ENCODE measurements at places on chromosomes 7 and 10.

- no peak for DNase-seq
Measured at GRCh38 chr10:84415539-84416244, 87.3 kb downstream of the CCSER2 start.

DNA sequence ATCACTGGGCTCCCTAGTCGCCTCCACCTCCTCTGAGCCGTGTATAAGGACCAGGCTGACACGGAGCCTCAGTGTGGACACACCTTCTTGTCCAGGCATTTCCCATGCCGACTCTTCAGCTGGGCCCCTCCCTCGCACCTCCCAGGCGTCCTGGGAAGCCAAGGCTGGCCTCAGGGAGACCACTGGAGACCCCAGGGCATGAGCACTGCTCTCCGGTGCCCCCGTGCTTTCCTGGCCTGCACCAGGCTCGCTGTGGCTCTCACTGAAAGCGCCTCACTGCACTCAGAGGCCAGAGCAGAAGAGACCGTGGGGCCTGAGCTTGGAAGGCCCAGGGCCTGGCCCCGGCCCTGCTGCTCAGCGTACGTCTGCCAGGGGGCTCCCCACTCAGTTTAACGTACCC lies 31.4 kb downstream of the LRRC27 start:
- no peak for DNase-seq

GRCh38 chr10:47301833-47302232 lies 1.8 kb downstream of the GDF10 start:
- no peak for DNase-seq

DNA sequence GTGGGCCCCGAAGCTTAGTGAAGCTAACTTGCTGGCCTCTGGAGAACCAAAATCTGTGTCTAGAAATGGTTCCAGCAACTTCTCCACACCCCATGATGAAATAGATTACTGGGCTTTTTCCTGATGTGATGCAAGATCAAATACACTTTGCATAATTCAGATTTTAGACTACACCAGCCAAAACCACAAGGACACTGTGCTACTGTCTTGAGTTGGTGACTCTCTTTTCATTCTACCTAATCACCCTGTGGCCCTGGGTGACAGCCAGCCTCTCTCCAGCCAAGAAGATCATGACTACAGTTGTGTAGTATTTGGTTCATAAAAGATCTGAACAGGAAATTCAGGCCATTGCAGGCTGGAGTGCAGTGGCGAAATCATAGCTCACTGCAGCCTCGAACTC lies 22.2 kb downstream of the AZGP1 start:
- DNase-seq = no peak

GRCh38 chr10:131177431-131178327 lies 133.8 kb downstream of the TCERG1L start:
- DNase-seq = no peak

- DNase-seq = no peak
Measured at GRCh38 chr10:3525832-3526449, 259.1 kb downstream of the KLF6 start.

GRCh38 chr10:23100331-23101030 lies 5.1 kb downstream of the MSRB2 start:
- DNase-seq = no peak

- DNase-seq = no peak
Measured at GRCh38 chr7:50293509-50294179, 10.9 kb upstream of the IKZF1 start.

DNA sequence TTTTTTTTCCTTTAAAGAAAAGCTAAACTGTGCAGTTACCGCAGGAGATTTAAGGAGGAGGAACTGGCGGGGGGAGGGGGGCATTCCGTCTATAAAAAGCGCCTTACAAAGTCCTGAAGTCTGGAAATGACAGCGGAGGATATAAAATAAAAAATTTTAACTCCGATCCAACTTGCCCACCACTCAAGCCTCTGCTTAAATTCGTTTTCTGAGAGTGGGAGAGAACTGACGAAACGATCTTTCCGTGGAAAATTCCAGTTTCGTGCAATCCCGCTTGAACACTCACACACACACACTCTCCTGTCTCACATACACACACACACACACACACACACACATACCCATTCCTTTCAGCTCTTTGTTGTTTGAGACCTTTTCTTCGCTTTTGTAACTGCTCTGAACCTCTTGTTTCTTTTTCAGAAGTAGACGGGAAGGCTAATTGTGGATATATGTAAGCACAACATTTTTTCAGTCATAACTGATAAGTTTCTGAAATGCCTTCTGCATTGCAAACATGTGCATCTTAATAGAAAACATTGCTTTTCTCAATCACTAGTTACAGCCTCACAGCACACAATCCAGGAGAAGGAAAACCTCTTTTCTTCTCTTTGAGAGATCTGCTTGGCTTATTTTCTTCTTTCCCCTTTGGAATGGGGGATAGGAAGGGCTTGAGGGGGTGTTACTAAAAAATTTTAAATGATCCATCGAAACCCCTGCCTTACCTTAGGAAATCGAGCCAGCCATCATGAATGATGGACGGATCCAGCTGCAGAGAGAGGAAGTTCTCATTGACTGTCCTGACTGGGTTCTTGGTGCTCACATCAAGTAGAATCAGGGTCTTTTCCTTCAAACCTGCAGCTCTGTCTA lies 628 bp downstream of the HPSE2 start:
- DNase-seq = no peak

GRCh38 chr10:119323085-119324016 lies 116.0 kb downstream of the GRK5 start:
- DNase-seq = no peak

DNA sequence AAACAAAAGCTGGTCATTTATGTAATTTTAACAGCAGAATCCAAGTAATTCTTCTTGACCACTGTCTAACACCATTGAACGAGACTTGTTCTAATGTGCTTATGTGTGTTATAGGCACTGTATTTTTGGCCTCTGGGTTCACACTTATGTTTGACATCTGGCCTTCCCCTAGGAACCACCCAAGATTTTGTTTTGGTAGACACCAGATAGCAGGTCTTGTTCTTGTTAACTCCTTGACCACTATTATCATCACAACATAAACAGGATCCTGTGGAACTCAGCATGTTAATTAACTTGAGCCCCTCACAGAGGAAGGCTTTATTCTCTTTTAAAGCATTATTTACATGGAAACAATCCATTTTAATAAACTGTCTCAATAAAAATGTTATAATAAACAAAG lies 167.7 kb downstream of the SEMA3D start:
- no peak for DNase-seq

- no peak for DNase-seq
Measured at GRCh38 chr10:61957806-61958205, 56.3 kb downstream of the ARID5B start.

GRCh38 chr10:62831346-62831745 lies 15.2 kb upstream of the EGR2 start:
- DNase-seq = no peak

DNA sequence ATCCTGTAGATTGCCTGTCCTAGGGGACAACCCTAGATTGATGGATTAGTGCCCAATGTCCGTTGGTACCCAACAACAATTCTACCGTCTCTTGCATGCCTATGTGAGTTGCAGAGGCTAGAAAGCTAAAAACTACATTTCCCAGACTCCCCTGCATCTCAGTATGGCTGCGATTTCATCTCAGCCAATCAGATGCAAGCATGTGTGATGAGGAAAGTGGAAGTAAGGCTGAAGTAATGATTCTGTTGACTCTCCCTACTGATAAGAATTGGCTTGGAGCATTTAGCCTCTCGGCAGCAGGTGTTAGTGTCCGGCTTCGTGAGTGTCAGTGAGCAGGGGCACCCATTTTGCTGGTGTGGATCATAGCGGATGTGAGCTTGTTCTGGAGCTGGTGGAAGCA lies 171.9 kb downstream of the FGFR2 start:
- no peak for DNase-seq

GRCh38 chr7:47505312-47506007 lies 76.5 kb downstream of the TNS3 start:
- DNase-seq = no peak

DNA sequence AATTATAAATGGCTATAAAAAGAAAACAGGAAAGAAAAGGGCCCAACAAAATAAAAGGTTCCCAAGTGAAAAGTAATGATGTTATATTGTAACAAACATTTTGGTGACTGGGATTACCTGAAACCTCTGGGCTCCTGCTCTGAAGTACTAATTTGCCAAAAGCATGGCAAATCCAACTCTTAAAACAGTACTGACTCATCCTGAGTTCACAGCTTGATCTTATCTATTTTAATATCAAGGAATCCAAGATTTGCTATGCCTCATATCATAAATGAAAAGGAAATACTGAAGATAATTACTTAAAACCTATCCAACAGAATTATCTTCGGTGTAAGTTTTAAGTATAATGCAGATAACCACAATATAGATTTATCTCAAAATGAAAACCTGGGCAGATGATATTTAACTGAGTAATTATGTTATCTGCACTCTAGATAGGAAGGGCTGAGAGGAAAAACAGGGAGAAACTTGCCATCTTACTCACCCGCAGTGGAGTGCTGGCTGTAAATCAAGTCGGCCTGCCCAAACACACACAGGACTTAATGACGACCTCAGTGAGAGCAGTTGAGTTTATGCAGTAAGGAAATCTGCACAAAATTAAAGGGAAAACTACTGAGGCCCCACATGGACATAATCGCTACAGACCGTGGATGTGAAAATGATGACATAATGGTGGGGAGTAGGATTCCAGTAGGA lies 48.4 kb downstream of the MPP7 start:
- no peak for DNase-seq

DNA sequence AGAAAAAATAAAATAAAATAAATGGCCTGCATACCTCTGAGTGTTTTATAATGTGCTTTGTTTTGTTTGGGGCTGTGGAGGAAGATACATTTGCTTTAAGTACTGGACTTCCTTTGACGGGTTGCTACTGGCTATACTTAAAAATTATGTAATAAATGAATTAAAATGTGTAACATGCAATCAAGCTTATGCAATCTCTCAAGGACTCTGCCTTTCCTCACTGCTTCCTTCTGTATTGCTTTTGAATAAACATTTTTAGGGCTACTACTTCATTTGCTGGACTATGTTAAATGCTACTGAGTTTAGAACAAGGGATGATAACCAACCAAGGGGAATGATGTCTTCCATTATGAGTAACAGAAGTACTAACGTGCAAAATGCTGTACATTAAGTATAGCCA lies 91.6 kb downstream of the ETV1 start:
- DNase-seq = no peak

- DNase-seq = no peak
Measured at GRCh38 chr7:89798599-89798996, 355.7 kb upstream of the STEAP1 start.

- no peak for DNase-seq
Measured at GRCh38 chr7:71364551-71364950, 232.6 kb downstream of the GALNT17 start.

DNA sequence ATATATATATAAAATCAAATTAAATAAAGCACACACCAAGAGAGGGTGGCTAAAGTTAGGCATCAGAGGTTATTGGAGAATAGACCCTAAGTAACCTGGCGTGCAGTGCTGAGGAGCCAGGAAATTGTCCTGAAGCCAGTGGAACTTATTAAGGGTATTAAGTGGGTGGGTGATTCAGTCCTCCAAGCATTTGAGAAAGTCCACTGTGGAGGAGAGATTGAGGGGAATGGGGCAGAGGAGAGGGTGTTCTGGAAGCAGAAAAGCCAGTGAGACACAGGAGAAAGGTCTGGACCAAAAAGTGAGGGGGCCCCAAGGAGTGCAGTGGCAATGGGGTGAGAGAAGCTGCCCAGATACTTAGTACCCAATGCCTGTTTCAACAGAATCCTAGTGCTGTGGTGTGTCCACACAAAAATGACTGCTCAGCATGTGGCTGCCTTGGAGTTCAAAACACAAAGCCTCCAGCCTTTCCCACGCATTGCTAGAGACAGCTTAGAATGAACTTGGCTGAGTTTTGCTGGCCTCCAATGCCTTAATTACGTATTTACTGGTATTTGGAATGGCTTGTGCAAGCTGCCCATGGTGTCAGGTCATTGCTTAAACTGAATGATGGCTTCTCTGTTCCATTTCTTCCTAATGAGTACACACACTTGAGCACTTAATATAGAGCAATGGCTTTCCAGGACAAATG lies 44.9 kb upstream of the CHST15 start:
- DNase-seq = no peak

GRCh38 chr7:91892099-91892705 lies 11.7 kb upstream of the MTERF1 start:
- DNase-seq = no peak

DNA sequence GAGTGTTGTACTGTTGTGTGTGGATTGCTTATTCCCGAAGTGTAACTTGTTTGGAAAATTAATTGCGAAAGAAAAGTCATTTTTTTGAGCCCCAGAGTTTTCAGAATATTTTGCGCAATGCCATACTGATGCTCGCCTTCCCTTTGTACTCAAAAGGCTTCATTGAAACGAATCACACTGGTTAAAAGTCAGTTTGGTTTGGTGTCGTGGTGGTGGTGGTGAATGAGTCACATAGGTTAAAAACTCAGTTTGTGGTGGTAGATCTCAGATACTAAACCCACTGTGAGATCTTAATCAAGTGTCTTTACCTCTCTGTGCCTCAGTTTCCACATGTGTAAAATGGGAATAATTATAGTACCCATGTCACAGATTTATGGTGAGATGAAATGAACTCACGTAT lies 61.1 kb upstream of the IL6 start:
- DNase-seq = no peak

GRCh38 chr7:91832493-91833045 lies 47.9 kb downstream of the MTERF1 start:
- no peak for DNase-seq

DNA sequence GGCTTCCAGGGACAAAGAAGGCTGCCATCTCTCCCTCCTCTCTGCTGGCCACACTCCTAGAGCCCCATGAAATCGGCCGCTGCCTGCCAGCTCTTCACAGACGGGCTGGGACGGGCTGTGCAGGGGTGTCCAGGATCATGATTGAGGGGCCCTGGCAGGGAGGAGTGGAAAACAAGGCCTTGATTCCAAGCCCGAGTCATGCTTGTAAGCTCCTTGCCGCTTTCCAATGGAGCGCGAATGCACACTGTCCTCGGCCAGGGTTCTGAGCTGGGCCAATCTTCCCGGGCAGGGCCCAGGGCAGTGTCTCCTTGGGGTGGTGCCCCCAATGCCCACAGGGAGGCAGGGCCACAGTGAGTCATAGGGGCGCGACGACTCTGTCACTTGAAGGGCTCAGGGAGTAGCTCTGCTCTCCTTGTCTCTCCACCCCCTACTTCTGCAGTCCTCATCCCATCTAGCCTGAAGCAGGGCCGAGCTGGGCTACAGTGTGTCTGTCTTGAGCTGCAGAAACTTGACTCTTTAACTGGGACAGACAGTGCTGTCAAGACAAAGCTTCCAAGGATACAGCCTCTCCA lies 186.2 kb upstream of the SVIL start:
- no peak for DNase-seq

- DNase-seq = no peak
Measured at GRCh38 chr7:15309872-15310271, 251.9 kb downstream of the AGMO start.

GRCh38 chr7:53272081-53272480 lies 236.6 kb downstream of the POM121L12 start:
- no peak for DNase-seq

- no peak for DNase-seq
Measured at GRCh38 chr10:93904901-93905300, 11.1 kb downstream of the SLC35G1 start.

GRCh38 chr7:97506728-97507127 lies 225.2 kb upstream of the TAC1 start:
- no peak for DNase-seq

GRCh38 chr10:23080262-23080661 lies 15.1 kb upstream of the MSRB2 start:
- DNase-seq = no peak

Data from stimulated activated CD4-positive, alpha-beta T cell treated with anti-CD3 and anti-CD28 coated beads, Interleukin-1b, Interleukin-23, amount 100 ng/mL, for 1 hour (primary cell).